ENCODE measurements at places on chromosomes 2 and 18.
A peak's percentile ranks its signal among the peaks of the same experiment; 100 is the strongest.

DNA sequence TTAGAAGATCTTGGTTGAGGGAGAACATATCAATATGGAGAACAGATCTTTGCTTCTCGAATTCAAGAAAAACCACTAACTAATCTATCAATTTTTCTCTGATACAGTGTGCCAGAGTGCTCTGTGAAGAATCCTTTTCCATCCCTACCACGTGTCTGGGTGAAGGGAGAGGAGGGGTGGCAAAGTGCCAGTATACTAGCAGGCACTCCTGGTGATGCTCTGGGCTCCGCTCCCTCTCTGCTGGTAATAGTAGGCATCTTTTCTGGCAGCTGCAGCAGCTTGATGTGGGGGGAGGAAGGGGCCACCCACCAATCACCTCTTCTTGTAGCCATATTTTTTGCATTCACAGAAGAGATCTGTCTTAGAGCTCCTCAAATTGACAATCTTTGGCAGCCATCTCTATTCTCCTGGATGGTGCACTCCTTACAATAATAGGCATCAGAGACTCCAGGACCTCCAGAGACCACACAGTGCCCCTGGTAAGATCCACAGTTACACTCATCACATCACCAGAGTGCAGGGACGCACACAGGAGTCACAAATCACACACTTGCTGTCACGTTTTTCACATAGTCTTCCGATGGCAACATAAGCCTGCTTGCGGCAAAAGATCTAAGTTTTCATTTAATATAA is 15.7 kb downstream of the STK39 start:
- DNase-seq = no peak

DNA sequence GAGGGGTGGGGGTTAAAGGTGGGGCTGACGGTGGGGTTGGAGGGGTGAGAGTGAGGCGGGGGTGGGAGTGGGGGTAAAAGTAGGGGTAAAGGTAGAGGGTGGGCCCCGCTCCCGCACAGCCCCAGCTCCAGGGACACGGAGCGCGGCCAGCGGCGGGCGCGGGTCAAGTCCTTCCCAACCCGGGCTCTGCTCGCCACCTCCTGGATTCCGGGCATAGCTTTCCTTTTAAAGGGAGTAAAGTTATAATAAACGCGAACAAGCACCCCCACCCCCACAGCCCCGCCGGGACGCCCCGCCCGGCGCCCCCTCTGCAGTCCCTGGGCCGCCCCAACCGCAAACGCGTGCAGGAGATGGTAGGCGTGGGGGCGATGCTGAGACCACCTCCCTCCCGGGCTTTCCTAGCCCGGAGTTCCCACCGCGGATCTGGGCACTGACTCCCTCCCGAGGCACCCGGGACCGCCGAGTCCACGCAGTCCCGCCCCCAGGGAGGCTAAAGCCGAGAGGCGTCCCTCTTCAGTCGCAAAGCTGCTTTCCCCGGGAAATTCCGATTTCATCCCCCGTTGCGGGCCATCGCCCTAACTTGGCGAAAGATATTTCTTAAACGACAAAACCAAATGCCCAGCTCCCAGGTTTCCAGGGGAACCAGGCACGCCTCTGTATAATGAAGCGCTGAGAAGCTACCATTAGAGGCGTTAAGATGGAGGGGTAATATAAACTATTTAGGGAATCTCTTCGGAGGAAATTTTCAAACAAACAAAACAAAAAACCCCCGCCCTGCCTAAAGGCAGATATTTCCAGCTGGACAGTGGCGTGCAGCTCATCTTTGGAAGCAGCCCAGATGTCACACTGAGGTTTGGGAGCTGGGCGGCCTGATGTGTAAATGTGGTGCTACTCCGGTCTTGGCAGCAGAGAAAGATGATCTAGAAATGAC is at the start of gene LIMS2:
TSS of gene LIMS2 (minus strand) at position 200 of the 931 bp plus-strand sequence. CDS start 506 bp downstream, outside the sequence.
- DNase-seq = peak; percentile 64

DNA sequence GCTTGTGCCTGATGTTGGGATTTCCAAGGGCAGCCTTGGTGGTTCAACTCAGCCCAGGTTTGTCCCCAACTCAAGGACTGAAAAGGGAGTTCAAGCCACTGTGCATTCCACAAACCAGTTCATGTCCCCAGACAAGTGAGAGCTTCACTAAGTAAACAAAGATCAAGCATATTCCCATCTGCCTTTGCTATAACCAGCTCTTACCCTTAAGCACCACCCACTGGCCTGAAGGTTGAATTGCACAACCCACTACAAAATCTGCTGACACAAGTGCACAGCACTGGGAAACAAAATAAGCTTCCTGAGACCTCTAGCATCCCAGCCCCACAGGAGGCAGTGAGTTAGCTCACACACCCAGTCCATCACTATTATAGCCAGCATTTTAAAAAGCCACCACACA is 516.7 kb downstream of the NR4A2 start:
- DNase-seq = peak; percentile 2

GRCh38 chr18:62749389-62749788 is 34.0 kb downstream of the PHLPP1 start:
- DNase-seq = no peak

GRCh38 chr2:50018921-50019320 is 864.6 kb upstream of the FSHR start:
- no peak for DNase-seq

- DNase-seq = no peak
Observed at GRCh38 chr2:202765436-202765835, 106.1 kb downstream of the ICA1L start.

GRCh38 chr2:226427538-226428307 is 371.9 kb downstream of the IRS1 start:
- no peak for DNase-seq

- no peak for DNase-seq
Observed at GRCh38 chr2:165582863-165583506, 113.5 kb downstream of the CSRNP3 start.

DNA sequence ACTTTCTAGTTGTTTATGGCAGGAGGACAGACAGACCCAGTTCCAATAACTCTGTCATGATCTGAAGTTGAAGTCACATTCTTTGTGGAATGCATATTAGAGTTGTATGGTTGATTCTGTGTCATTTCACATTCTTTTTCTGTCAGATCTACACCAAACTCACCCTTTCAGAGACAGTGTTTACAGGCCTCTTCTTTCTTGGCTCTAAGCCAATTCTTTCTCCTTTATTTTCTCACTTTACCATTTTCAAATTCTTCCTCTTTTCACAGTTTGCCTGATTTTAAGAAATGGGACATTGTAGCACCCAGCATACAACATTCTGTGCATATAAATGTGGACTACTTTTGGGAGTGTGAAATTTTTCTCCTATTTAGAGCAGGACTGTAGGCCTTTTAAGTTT is 103.7 kb downstream of the CCDC85A start:
- DNase-seq = no peak

GRCh38 chr2:157627594-157628476 is 829 bp downstream of the ACVR1C start:
- DNase-seq = peak; percentile 25

GRCh38 chr18:43662657-43663056 is 385.4 kb upstream of the SYT4 start:
- DNase-seq = no peak

DNA sequence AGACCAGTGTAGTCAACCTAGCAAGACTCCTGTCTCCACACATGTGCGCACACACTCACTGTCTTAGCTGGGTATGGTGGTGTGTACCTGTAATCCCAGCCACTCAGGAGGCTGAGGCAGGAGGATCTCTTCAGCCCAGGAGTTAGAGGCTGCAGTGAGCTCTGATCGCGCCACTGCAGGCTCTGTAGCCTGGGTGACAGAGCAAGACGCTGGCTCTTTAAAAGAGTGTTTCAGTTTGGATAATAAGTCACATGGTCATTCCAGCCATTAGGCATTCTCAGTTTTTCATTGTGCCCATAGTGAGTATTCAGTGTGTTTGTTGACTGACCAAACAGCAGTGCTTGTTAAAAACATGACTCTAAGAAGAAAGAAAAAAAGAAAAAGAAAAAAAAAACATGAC is 31.0 kb downstream of the RAB10 start:
- no peak for DNase-seq

- no peak for DNase-seq
Observed at GRCh38 chr2:61420991-61421544, 49.8 kb downstream of the USP34 start.

- DNase-seq = no peak
Observed at GRCh38 chr2:209160800-209161588, 262.9 kb upstream of the MAP2 start.

DNA sequence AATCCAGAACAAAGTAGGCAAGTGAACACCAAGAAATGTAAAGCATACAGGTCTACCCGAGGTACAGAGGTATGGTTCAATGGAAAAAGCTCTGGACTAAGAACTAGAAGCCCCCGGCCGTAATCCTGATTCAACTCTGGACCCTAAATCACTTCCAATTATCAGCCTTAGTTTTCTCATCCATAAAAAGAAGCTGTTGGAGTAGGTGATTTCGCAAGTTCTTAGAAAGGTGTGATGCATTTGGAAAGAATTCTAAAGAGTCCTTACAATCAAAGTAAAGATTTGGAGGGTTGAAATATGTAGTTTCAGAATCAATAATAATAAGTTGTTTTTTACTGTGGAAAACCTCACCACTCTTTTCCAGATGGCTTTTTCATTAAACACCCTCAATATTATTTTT is 622.1 kb upstream of the ID2 start:
- DNase-seq = no peak

- no peak for DNase-seq
Observed at GRCh38 chr2:19725392-19725791, 176.4 kb downstream of the TTC32 start.

DNA sequence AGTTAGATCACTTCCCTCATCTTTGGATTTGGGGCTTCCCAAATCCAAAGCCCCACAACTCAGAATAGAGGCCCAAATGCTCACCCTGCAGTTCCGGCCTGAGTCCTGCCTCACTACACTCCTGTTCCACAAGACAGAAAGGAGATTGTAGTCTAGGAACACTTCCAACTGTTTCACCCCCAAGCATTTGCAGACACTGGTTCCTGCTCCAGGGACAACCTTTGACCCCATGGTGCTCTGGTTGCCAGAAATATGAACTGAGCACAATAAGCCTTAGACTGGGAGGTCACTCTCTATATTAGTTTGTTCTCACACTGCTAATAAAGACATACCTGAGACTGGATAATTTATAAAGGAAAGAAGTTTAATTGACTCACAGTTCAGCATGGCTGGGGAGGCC is 49.0 kb downstream of the HRH4 start:
- DNase-seq = no peak

DNA sequence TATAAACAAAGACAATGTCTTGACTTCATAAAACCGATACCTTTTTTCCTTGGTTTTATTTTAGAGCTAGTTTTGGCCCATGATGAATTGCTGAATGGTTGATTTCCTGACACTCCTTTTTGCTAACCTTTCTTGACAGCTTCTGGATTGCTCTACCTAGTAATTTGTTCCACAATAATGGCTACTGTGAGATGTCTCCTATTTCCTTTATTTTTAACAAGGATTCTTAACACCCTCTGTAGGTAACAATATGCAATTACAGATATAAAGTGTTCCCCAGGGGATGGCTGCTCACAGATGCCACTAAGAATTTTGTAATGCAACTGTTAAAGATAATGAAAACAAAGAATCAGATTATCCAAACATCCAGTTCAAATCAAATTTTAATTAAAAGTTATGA is 100.8 kb upstream of the ATP5MC3 start:
- DNase-seq = peak; percentile 49

GRCh38 chr2:47300081-47300480 is 102.9 kb upstream of the MSH2 start:
- DNase-seq = no peak

DNA sequence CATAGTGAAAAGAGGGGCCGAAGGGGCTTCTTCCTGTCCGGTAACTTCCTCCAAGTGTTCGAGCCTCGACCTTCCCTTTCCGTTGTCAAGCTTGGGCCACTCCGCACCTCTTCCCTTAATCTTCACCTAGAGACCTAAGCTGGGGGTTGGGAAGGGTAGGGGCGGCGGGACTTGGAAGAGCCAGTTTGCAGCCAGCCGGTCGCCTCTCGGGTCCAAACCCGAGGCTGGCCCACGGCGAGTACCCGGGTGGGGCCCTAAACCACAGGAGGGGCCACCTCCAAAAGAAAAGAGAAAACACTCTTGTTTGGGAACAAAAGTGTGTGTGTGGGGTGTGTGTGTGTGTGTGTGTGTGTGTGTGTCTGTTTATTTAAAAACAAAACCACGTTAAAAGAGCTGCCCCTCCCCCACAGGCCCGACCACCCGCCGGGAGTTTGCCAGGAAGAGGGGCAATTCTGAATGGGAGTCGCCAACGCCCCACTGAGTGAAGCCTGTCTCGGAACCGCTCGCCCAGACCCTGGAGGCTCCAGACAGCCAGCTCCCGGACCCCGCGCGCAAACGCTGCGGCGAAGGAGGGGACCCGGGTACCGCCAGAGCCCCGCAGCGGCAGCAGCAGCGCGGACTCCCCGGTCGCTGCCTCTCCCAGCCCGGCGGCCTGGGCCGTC is 488 bp upstream of the RHOB start:
- DNase-seq = no peak

- no peak for DNase-seq
Observed at GRCh38 chr18:63025251-63026090, 294.1 kb downstream of the BCL2 start.

GRCh38 chr2:113407446-113408099 is 29.9 kb upstream of the ZNG1B start:
- DNase-seq = no peak

- DNase-seq = no peak
Observed at GRCh38 chr18:49285627-49286026, 174.8 kb downstream of the DYM start.

GRCh38 chr2:205011031-205011430 is 465.8 kb downstream of the PARD3B start:
- no peak for DNase-seq

- no peak for DNase-seq
Observed at GRCh38 chr2:120710256-120710655, 25.4 kb upstream of the GLI2 start.

- DNase-seq = no peak
Observed at GRCh38 chr2:127052057-127052770, 54.7 kb downstream of the BIN1 start.

- no peak for DNase-seq
Observed at GRCh38 chr2:61014763-61015162, 2.8 kb upstream of the PEX13 start.

GRCh38 chr18:12593866-12594265 is 64.0 kb downstream of the SPIRE1 start:
- no peak for DNase-seq

GRCh38 chr2:37641582-37642171 is 29.8 kb downstream of the CDC42EP3 start:
- DNase-seq = no peak

- no peak for DNase-seq
Observed at GRCh38 chr2:64661741-64662169, 8.0 kb upstream of the SERTAD2 start.

GRCh38 chr18:23945416-23946079 is 69.0 kb upstream of the TTC39C start:
- peak; percentile 52 for DNase-seq

- no peak for DNase-seq
Observed at GRCh38 chr2:234166531-234166930, 116.0 kb downstream of the SPP2 start.
